ENCODE measurements at places on chromosomes 16 and 17. TPM values are rescaled to one million over a fixed set of nuclear protein-coding genes. Genes with fewer than 3 reads are reported as not detected.

CDH5 gene
- total RNA-seq: 21.9 TPM

SLC5A11 gene
- total RNA-seq: 0.67 TPM

TRPV2 gene
- total RNA-seq: 9.3 TPM

DNA sequence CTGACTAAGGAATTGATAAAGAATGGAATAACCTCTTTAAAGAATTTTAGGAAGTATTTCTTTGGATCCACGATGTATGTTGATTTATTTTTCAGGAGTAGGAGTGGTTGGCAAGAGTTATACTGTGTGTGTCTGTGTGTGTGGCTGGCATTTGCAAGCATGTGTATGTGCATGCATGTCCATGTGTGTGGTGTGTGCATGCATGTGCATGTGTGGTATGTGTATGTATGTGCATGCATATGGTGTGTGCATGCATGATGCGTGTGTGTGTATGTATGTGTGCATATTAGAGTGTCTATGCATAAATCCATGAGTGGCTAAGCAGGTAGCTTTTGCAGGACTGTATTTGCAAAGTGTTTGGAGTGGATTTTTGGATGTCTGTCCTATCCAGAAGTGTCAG, 120.8 kb downstream of the HS3ST2 start:
- no peak overlapping the region for H3K4me3 ChIP-seq
- no peaks in the 10 kb centered on the region for H3K27me3 ChIP-seq
- no peak overlapping the region for H3K27ac ChIP-seq
- H3K36me3 ChIP-seq: no peaks in the 10 kb centered on the region
- no peak for DNase-seq

GRCh38 chr17:51423421-51424160, 163.2 kb downstream of the UTP18 start:
- H3K27ac ChIP-seq: no peak overlapping the region
- H3K4me3 ChIP-seq: no peak overlapping the region
- no peaks in the 10 kb centered on the region for H3K4me1 ChIP-seq
- no peak for DNase-seq
- no peaks in the 10 kb centered on the region for H3K27me3 ChIP-seq
- no peaks in the 10 kb centered on the region for H3K36me3 ChIP-seq

Data from liver (tissue), 10 donors.